ENCODE measurements at places on chromosomes 6 and 20.
A peak's percentile ranks its signal among the peaks of the same experiment; 100 is the strongest.

DNA sequence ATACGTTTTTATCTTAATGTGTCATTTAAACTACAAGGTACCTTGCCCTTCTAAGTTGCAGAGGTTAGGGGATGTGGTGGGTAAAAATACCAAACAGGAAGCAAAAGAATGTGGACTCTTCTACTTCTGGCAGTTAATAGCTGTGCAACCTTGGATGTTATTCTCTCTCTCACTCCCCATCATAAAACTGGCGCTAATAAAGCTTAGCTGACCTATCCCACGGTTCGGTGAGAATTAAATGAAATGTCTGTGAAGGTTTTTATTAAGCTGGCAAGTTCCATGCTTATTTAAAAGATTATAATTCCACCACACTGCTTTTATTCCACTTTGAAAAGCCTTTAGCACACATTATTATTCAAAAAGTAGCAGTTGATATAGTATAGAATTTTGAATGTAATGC lies 127.8 kb upstream of the SLC22A23 start:
- no peak for DNase-seq

DNA sequence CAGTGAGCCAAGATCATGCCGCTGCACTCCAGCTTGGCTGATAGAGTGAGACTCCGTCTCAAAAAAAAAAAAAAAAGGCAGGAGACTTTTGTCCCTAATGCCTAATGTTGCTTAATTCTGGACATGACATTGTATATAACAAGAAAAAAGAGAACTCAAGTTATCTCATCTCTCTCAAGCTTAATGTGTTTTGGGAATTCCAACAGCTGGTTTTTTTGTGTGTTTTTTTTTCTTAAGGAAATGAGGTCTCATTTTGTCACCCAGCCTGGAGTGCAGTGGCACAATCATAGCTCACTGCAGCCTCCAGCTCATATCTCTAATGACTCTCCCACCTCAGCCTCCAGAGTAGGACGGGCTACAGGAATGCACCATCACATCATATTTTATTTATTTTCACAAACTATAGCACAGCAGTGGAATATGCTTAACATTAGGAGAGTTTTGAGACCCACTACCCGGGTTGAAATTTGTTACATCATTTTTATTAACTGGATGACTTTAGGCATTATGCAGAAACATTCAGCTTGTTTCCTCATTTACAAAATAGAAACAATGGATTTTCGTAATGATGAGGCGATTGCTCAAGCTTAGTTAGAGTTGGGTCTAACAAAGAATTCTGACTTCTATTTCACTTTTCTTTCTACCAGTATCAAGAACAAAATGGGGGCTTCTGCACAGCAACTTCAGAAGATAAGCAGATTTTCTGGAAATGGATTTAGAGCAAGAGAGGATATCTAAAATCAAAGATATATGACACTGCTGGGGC lies 104.1 kb upstream of the BTN3A2 start:
- DNase-seq, result no peak

GRCh38 chr20:58637466-58638213 lies 13.4 kb upstream of the STX16 start:
- no peak for DNase-seq

DNA sequence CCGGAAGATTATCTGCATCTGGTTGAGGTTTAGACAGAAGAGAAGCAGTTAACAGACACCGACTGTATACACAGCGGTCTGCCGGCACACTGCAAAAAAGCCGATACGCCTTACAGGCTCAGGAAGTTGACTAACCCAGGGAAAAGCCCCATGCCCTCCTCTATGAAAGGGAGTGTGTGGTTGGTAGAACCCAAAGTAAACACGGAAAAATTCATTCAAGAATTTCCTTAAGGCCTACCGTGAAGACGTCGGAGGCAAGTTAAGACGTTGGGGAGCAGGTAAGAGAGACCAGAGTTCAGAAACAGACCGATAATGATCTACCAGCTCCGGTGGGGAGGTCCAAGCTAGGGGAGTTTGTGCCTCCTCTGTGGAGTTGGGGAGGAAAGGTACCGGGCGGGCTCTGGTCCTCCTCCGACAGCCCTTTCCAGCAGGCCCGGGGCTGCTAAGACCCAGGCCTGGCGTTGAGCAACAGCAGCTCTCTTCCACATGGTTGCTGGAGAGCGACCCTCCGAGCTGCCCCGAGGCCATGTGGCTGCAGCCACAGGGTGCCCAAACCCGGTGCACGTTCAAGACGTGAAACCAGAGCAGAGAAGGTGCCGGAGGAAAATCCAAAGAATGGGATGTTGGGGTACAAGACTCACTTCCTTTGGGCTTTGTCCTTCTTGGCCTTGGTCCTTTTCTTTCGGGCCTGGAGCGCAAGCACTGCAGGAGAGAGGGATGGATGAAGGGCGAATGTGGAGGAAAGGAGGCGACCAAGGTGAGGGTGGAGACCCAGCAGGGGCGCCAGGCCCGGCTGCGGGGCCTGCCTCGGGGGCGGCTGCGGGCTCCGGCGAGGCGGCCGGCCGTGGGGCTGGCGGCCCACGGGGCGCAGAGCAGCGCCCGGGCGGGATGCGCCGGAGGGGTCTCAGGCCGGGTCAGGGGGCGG lies 809 bp downstream of the SRPK1 start:
- peak; percentile 21 for DNase-seq

DNA sequence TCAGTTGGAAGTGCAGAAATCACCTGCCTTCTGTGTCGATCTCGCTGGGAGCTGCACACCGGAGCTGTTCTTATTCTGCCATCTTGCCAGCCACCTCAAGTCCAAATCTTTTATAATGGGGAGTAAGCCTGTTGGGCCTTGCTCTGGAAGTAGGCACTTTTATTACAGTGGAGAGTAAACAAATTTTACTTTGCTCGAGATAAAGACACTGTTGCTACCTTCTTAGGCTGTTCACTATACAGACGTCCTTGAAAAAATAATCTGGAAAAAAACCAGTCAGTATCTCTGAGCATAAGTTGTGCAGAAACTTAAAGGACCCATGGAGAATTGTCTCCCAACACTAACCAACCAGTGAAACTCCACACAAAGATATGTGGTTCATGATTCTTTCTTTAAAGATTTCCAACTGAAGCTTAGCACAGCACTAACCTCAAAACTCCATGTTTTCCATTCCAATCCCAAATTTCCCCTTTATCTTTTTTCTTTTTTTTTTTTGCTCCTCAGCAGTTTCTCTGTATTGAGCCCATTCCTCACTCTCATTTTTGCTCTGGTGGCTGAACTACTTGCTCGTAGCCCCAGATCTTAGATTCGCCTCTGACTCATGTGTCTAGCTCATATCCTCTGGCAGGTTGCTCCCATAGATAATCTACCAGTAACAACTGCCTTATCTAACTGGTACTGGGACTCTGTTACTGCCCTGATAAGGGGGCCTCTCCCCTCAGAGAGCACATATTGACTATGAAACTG lies 34.3 kb upstream of the COL9A1 start:
- no peak for DNase-seq

DNA sequence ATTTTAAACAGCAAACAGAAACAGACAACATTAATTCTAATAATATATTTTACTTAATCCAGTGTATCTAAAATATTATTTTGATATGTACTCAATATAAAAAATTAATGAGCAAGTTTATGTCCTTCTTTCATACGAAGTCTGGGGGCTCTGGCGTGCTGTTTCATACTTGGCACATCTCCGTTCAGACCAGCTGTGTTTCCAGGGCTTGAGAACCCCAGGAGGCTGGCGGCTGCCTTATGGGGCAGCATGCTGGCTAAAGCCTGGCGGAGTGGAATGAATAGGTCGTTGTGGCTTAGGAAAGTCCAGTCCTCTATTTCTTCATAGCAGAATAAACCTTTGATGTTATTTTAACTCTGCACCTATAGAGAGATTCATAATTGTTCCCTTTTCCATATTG lies 43.3 kb downstream of the DUSP22 start:
- DNase-seq, result no peak

DNA sequence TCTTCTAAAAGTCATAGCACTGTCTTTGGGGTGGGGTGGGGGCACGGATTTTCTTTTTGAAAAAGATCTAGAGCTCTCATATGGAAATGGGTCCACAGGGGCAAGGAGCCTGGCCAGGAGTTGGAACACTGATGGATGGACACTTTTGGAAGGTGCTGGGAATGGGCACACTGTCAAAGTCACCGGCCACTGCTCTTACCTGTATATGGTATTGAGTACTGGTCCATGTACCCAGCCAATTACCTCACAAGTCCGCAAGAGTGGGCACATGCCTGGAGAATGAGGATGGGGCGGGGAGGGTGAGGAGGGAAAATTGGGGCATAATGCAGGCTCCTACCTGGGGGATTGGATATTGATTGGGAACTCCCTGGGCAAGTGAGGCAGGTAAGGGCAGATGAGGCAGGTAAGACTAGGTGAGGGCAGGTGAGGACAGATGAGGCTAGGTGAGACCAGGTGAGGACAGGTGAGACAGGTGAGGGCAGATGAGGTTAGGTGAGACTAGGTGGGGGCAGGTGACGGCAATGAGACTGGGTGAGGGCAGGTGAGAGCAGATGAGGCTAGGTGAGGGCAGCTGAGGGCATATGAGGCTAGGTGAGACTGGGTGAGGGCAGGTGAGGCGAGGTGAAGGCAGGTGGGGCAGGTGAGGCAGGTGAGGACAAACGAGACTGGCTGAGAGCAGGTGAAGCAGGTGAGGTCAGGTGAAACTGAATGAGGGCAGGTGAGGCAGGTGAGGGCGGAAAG lies 167.9 kb downstream of the NRN1 start:
- no peak for DNase-seq

DNA sequence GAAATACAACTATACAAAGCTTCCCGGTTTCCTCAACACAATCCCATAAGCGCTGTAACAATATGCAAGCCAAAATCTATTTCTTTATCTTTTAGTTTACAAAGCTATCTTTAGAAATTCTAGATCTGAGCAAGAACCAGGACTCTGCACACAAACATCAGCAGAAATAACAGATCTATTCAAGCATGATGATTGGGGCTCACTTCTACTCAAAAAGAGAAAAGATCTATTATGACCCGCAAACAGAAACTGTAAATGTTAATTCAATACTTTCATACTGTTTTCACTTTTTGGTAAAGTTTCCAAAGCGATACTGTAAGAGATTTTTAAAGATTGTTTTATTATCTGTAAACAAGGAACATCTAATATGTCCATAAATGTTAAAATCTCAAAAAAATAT lies 86.6 kb downstream of the SESN1 start:
- DNase-seq, result no peak

- DNase-seq, result no peak
Measured at GRCh38 chr6:33211666-33212422, 3.5 kb downstream of the RING1 start.

- DNase-seq, result no peak
Measured at GRCh38 chr20:24738981-24739633, 210.0 kb upstream of the CST7 start.

GRCh38 chr6:3789896-3790558 lies 38.5 kb upstream of the PXDC1 start:
- no peak for DNase-seq

DNA sequence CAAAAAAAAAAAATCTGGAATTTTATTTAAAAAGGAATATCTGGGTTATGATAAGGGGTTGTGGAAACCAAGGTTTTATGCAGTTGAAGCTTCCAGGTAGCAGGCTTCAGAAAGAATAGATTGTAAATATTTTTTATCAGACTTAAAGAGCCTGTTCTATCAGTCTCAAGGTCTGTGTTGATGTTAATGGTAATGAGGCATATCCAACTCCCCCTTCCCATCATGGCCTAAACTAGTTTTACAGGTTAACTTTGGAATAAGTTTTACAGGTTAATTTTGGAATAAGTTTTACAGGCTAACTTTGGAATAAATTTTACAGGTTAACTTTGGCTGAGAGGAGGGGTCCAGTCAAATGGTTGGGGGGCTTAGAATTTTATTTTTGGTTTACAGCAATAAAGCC lies 92.4 kb downstream of the CD24 start:
- no peak for DNase-seq

GRCh38 chr20:46213946-46214823 lies 94.1 kb downstream of the CDH22 start:
- DNase-seq, result no peak

DNA sequence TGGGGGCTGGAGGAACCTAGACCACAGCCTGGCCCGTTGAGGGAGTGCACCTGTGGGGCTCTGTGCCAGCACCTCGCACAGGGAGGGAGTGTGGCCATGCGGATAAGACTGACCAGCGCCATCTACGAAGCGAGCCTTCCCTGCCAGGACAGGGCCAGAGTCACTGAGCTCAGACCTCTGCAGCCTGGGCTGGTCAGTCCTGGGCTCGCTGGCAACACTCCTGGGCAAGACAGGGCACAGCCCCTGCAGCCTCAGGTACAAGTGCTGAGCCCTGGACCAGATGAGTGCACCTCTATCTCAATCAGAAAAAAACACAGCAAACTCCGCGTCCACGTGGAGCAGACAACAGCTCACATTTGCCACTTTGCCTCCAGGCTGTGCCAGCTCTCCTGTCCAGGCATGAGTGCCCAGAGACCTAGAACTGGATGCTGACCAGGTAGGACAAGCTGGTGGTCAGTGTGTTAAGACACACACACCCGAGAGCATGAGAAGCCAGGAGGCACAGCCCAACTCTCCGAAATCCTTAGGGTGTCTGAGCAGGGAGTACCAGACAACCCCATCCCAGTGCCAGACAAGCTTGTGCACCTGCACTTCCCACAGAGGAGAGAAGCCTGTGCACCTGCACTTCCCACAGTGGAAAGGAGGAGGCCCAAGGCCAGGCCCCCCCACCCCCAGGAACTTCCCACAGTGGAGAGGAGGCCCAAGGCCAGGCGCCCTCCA lies 4.9 kb downstream of the ARFRP1 start:
- no peak for DNase-seq

DNA sequence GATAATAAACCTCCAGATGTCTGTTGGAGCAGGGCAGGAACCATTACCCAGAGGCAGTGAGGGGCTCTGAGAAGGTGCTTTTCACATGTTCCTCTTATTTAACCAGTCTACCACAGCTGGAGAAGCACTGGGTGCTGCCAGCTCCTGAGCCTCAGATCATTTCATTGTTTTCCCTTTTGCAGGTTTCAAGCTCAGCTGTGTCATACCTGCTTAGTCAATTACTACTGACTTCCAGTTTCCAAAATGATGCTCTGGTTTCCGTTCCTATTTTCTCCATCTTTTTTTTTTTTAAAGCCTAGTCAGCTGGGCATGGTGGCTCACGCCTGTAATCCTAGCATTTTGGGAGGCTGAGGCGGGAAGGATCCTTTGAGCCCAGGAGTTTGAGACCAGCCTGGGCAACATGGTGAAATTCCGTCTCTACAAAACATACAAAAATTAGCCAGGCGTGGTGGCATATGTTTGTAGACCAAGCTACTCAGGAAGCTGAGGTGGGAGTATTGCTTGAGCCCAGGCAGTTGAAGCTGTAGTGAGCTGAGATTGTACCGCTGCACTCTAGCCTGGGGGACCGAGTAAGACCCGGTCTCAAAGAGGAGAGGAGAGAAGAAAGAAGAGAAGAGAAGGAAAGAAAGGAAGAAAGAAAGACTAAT lies 6.7 kb downstream of the FLOT1 start:
- no peak for DNase-seq

GRCh38 chr6:137465378-137466009 lies 28.7 kb downstream of the OLIG3 start:
- no peak for DNase-seq

GRCh38 chr6:85346196-85346595 lies 103.7 kb upstream of the NT5E start:
- no peak for DNase-seq

- no peak for DNase-seq
Measured at GRCh38 chr6:83708970-83709747, at the start of gene SNAP91. TSS of gene SNAP91 (minus strand) at chr6:83709101. CDS start at chr6:83707927, 1,174 bp downstream.

- peak; percentile 43 for DNase-seq
Measured at GRCh38 chr6:31776989-31777666, at the start of gene VWA7. TSS of gene VWA7 (minus strand) at chr6:31777328. CDS start at chr6:31776779, 549 bp downstream.

All from GF-D8 (cell line).